ENCODE measurements at places on chromosomes 4 and X.

DNA sequence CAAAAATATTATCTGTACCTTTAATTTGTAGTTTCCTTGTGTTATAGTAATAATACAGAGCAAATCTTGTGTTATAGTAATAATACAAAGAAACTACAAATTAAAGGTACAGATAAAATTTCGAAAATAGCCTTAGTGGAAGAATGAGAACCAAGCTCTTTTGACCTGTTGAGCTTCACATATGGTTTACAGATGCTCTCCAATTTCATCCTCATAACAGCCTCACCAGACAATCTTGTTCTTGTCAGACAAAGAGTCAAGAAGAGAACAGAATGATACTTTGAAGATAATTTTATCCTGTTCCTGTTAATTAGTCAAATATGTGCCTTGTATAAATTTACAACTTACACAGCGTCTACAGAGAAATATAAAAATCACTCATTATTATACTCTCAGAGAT lies 12.8 kb downstream of the ATXN3L start:
- no peak for DNase-seq

DNA sequence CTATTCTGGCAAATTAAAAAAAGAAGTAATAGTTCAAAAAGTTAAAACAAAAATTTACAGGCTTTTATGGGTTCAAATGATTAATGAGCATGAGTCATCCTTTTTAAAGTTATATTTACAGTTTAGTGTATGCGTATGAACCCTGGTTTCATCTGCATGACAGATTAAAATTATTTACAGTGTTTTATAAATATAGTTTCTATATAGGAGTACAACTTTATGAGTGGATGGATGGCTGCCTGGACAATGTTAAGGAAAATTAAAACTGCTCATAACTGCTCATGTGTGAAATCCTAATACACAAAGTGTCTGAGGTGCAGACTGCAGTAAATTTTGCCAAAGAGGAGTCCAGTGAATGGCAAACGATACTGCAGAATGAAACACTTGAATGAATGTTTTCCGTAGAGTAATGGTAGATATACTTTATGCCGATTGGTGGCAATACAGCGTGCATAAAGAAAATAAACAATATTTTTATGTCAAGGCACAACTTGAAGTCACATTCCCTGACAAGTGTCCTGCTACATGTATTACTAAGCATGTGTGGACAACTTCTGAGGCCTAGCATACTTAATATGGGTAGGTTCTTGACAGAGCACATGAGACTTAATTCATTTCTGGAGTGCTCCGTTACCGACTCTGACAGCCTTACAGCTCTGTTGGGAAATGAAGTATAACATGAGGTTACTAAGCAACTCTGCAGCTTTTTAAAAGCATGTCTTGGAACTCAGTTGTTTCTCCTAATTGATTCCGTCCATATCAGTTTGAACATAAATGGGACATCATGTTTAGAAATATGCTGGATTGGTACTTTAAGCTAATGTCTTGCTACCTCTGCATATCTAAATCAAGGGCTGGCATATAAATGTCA lies 985.6 kb upstream of the PCDH7 start:
- DNase-seq: no peak

GRCh38 chr4:139639654-139640053 lies 26.0 kb upstream of the MGST2 start:
- DNase-seq: no peak

GRCh38 chrX:14896273-14896672 lies 23.1 kb downstream of the MOSPD2 start:
- no peak for DNase-seq

GRCh38 chr4:46830971-46831454 lies 78.0 kb downstream of the COX7B2 start:
- no peak for DNase-seq

GRCh38 chrX:119880076-119880475 lies 8.4 kb downstream of the NDUFA1 start:
- DNase-seq: no peak

DNA sequence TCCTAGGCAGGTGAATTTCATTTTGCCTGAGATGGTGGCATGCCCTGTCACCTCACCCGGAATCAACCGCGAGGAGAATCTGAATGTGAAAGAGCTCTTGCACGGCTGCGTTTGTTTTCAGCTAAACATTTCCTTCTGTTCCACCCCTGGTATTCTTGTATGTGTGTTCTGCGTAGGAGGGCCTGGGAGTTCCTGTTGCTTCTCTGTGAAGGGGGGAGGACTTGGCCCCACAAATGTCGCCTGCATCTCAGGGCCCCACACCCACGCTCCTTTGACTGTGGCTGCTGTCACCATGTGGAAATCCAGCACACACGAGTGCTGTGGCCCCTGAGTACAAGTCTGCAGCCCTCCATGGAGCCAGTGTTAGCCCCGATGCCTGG lies 45.8 kb upstream of the CLCN4 start:
- DNase-seq: no peak

GRCh38 chr4:168475745-168476144 lies 4.5 kb downstream of the DDX60L start:
- no peak for DNase-seq

GRCh38 chr4:38266616-38267015 lies 306.4 kb downstream of the PTTG2 start:
- no peak for DNase-seq

GRCh38 chr4:74111306-74111975 lies 12.4 kb upstream of the CXCL2 start:
- no peak for DNase-seq

GRCh38 chr4:70195425-70195824 lies at the start of gene ODAM:
TSS of gene ODAM (plus strand) at chr4:70195725. CDS start at chr4:70196544, 819 bp downstream.
- DNase-seq: no peak

- DNase-seq: no peak
Measured at GRCh38 chr4:38983291-38983690, 48.9 kb downstream of the TMEM156 start.

- DNase-seq: no peak
Measured at GRCh38 chr4:11230866-11231265, 197.8 kb downstream of the HS3ST1 start.

- DNase-seq: no peak
Measured at GRCh38 chr4:36082817-36083216, 161.5 kb downstream of the ARAP2 start.

DNA sequence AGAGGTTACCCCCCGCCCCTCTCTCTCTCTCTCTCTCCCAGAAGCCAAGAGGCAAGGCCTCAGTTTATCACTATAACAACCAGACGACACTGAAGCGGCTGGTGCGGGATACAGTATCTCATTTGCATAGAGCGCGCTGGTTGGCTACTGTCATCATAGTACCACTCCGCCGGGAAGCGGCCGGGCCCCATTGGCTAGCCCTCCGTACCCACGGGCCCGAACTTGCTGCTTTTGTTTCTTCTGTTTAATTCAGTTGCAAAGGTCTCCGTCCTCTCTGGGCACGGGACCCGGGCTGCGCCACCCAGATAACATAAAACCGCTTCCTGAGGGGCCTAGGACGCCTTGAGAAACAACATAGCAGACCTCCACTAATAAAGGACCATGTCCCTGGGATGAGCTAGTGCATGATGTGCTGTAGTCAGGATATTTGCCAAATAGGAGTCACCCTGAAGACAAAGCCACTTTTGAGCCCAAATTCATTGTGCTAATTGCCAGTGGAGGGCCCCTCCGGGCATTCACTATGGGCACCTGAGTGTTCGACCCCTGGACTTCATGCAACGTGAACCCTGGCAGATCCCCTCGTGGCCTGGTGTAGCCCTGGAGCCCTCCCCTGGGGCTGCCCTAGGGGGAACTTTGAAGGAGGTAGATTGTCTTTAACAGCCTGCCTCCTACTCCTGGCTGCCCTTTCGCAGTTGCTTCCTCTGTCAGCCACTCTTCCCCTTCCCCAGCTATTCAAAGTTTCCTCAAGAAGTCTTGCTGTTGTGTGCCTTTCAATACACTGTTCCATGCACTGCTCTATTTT lies at the start of gene PCYT1B:
Gene PCYT1B (minus strand): TSS at position 91 of the 802 bp plus-strand sequence. CDS start 242 bp downstream, outside the sequence.
- DNase-seq: no peak

GRCh38 chr4:182975806-182976205 lies 58.6 kb upstream of the DCTD start:
- no peak for DNase-seq

DNA sequence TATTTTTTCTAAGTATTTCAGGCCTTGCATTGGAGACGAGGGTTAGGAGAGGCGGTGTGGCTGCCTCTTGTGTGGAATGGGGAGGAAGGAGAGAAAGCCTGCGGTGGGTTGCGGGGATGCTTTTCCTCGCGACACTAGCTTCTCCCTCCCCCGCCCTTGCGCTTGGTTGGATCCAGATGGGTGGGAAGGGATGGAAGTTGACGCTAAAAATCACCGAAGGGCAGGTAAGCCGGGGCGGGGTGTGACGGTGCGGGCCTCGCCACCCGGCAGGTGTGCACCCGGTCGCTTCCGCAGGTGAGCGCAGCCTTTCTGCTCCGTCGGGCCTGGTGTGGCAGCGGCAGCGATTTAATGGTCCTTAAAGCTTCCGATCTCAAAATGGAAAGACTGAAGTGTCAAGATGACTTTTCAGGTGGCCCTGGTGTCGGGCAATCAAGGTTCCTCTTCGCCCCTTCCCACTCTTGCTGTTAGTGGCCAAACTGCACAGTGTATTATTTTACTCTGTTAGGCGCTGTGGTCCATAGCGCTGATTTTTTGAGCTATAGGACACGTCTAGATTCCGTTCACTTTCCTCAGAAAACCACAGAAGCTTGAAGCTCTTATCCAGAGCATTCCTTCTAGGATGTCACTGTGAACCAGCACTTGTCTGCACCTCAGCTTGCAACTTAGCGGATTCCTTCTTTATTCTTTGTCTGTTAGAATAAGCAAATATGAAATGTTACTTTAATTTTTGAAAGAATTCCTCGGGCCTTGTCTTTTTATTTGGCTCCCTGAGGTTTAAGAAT lies 765 bp downstream of the ENOPH1 start:
- no peak for DNase-seq

GRCh38 chrX:113330416-113330815 lies 489.8 kb upstream of the AMOT start:
- no peak for DNase-seq

GRCh38 chr4:94660614-94661013 lies 97.1 kb upstream of the BMPR1B start:
- no peak for DNase-seq

GRCh38 chr4:43316813-43317212 lies 424.3 kb downstream of the GRXCR1 start:
- no peak for DNase-seq

- no peak for DNase-seq
Measured at GRCh38 chr4:29805245-29805644, 914.9 kb upstream of the PCDH7 start.

GRCh38 chrX:100654261-100654660 lies 10.3 kb downstream of the SRPX2 start:
- no peak for DNase-seq

DNA sequence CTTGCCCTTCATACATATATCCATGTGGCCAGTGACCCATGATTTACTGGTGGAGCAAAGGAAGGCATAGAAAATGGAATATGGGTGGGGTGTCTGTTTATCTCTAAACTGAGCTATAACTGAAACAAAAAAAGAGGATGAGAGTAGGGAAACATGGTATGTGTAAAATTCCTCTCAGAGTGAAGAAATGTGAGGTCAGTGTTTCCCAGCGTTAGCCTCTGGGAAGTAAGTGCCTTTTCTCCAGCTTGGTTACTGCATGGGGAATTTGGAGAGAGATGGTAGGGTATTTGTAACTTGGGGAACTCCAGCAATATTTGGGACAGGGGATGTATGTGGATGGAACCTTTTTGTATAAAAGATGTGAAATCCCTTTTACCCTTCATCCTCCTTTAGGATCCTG lies 89.4 kb downstream of the AFF1 start:
- no peak for DNase-seq

GRCh38 chr4:153486281-153487151 lies 20.4 kb downstream of the TMEM131L start:
- no peak for DNase-seq

GRCh38 chr4:25377572-25378436 lies 741 bp downstream of the ANAPC4 start:
- no peak for DNase-seq

DNA sequence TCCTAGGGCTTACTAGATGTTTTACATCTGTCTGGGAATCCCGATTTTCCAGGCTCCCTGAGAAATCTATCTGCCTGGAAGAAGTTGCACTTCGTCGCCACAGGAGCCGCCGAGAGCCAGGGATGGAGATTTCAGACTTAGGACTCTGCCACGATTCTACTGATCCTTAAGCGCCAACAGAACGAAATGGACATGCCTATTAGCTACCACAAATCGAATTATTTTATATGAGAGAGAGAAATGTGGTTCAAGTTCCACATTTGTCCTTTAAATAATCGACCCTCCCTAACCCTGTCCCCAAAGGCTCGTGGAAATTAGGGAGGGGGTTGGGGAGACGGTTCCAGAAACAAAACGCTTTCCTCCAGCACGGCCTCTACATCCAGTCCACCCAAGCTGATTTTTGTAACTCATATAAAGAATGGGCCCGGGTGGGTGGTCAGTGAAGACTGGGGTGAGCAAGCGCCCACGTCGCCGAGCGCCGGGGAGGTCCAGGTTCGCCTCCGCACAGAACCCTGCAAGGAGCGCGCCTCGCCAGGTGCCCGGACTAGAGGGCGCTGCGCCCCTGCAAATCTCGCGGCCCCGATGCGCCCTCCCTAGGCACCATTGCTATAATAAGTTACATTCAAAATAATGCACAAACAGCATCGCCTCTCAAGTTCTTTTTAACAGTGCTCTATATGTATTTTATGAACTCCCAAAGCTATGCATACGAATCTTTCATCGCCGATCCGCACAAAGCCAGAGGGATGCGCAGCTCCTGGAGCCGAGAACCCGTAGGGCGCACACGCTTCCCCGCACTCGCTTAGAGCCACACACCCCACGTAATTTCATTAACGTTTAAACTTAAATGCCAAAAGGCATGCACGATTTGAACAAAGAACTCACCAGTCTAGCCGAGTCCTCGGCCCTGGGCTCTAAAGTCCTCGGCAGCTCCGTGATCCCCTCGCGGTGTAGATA lies 2.1 kb upstream of the FAT1 start:
- no peak for DNase-seq

DNA sequence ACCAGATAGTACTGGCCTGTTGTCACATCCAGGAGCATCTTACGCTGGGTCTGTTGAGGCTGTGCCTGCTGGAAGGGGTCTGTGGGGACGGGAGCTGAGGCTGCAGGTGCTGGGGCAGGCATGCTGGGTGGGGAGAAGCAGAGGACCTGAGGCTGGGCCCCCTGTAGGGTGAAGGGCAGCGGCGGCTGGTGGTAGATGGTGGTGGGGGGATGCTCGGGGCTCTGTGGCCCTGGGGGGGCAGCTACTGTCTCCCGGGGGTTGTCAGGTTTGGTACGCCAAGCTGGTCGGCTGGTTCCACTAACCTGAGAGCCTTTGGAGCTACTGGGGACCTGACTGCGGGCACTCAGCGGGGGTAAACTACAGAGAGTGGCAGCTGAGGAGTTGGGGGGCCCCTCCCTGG lies 7.8 kb downstream of the C4orf54 start:
- DNase-seq: no peak

DNA sequence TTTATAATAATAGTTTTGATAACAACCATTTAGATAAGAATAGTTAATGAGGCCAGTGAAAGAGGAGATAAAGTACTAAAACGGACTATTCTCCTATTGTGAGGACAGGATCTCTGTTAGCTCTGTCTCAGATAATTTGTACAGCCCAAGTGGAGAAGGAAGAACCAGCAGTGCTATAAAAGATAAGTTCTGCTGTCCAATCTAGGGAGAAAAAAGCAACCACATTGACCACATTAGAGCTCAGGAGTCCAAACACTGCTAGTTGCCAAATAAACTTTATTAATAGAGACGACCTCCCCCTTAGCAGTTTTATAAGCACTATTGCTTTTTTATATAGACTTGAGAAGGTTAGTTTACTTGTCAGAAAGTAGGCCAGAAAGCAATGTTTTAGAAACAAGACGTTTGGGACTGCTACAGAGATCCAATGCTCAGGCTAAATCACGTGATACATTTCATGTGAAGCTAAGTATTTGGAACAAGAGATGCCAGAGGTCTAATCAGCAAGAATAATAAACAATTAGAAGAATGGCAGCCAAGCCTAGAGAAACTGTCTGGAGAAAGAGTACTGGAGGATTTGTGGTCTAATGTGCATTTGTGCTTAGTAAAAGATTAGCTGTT lies 15.9 kb downstream of the IL15 start:
- no peak for DNase-seq

Data from vagina (tissue), 2 donors.